NCI-H2107 (cell line): ENCODE measurements at places on chromosomes 7 and 10.

DNA sequence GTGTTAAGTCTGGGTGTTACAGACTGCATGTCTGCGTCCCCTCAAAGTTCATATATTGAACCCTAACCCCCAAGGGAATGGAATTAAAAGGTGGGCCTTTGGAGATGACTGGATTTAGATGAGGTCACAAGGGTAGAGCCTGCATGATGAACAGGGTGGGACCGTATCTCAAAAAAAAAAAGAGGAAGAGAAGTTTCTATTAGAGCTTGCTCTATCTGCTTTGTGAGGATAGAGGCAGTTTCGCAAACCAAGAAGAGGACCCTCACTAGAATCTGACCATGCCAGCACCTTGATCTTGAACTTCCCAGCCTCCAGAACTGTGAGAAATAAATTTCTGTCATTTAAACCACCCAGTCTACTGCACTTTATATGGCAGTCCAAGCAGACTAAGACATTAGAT lies 1.4 kb downstream of the KIN start:
- DNase-seq, result no peak

- DNase-seq, result no peak
Observed at GRCh38 chr10:58795560-58795959, 282.9 kb downstream of the BICC1 start.

- no peak for DNase-seq
Observed at GRCh38 chr10:128522551-128523308, 396.5 kb upstream of the MKI67 start.

- DNase-seq, result no peak
Observed at GRCh38 chr10:47181052-47181849, 118.7 kb upstream of the GDF10 start.

DNA sequence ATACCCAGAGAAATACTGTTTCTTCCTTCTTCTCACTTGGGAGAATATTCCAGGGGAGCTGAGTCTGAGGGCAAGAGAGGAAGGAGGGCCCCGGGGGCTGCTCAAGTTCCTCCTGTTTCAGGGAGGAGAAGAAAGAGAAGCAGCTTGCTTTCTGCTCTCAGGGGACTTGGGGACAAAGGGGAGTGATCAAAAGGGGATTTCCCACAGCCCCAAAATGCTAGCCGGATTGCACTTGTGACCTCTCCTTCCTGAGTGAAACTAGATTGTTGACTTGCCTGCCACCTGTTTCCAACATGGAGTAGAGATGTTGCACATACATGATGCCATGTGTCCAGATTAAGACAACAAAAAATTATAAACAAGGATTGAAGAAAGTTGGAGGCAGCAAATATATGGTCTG lies 28.7 kb upstream of the PDCD4 start:
- no peak for DNase-seq

DNA sequence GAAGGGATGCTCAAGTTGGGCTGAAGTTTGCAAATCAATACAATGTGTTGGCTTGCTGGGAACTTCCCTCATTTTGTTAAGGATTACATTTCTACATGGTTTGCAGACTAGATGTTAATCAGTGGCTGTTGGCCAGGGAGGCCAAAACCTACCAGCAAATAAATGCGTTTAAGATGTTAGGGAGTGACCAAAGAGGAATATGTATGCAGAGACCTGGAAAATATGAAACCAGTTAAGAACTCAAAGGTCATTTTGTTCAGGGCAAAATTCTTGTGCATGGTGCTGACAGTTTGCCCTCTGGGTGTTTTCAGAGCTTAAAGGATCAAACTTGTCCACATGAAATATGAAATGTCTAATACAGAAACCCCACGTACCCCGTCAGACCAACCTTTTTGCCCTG lies 30.3 kb downstream of the GATA3 start:
- no peak for DNase-seq

DNA sequence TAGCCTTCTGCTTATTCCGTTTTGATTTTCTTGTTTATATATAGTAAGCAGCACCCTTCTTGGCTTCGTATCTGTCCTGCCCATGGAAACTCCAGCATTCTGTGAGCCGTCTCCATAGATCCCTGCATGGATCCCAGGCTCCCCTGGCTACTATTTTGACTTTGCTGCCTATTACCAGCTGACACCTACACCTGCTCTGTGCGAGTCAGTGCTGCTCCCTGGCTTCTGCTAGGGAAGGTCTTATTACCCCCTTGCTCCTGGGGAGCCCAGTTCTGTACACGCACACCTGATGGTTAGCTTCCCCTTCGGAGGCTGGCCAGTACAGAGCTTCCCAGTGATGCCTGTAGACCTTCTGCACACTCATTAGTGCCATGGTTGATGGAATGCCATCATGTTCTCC lies 35.4 kb downstream of the NACAD start:
- no peak for DNase-seq

- DNase-seq, result no peak
Observed at GRCh38 chr10:3777981-3778691, 6.9 kb downstream of the KLF6 start.

- DNase-seq, result no peak
Observed at GRCh38 chr7:20788420-20788990, 1.8 kb upstream of the SP8 start.

DNA sequence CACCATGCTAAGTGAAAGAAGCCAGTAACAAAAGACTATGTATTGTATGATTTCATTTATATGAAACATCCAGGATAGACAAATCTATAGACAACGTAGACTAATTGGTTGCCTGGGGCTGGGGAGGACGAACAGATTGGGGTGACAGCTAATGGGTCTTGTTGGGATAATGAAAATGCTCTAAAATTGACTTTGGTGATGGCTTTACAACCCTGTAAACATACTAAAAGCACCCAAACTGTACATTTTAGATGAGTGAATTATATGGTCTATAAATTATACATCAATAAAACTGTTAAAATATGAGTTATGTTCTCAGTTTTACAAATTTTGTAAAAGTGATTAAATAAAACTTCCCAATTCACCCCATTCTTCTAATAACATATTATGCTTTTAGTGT lies 261.5 kb downstream of the ELMO1 start:
- no peak for DNase-seq

- DNase-seq, result no peak
Observed at GRCh38 chr10:74419491-74419951, 268.5 kb downstream of the ADK start.

DNA sequence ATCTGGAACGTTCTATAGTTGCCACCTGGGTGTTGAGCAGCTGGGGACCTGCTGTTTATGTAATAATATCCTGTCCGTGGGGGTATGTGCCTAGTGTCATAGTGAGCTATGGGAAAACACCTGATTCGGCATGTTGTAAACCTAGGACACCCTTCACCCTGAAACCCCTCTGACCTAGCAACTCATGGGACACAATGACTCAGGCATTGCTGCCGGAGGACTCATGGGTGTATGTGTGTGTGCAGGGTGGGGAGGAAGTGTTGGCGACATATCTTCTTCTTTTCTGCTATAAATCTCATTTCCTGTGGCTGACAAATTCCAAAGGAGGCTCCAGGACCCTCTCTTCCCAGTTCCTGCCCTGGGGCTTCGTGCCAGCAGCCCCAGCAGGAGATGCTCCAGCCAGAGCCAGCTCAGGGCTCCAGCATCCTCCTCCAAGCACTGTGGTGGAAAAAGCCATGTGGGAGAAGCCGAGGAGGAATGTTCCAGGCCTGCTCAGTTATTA lies 77.0 kb upstream of the PODXL start:
- no peak for DNase-seq

DNA sequence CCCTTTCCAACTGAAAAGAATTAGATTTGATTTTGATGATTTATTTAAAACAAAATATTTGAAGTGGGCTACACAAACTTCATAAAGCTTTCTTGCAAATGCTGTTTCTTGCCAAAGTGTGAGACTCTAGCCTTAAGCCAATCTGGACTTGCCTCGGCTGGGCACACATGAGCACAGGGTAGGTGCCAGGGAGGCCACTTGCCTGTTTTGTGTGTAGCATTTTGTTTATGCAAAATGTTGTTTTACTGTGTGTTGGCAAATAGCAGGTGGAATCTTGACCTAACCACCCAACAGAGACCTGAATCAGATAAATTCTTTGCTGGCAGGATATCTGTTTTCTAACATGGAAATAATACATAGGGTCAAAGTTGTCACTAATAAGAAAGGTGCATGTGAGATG lies 161.1 kb downstream of the BMPER start:
- no peak for DNase-seq

DNA sequence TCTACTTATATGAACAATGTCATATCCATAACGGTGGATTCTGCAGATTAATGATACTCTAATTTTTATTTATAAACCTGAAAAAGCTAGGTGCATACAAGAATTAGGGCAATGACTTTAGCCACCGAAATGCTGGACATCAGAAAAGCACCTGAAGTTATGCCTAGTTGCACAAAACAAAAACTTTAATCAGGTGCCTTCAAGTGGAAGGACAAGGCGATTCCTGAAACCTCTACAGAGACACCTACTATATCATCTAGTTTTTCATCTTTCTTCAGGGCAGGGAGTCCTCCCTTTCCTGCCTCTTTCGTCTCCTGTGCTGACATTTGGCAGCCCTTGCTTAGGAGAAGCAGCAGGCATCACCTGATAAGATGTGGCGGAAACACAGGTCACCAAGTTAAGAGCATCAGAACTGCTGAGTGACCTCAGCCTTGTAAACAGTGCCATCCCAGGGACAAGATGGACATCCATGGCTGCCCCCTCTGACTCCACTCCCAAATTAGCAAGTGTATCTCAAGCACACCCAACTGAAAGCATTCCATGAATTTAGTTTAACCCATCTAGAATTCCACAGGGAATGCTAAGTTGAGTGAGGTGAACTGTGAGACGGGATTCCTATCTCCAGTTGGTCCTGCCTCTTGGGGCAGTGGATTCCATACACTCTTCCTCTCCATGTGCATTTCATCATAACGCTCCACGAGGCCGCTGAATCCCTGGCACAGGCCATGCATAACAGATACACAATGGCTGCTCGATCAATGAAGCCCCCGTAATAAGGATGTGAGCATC lies 5.8 kb downstream of the ITPRIP start:
- DNase-seq, result no peak

- no peak for DNase-seq
Observed at GRCh38 chr7:120838281-120838682, 19.7 kb downstream of the TSPAN12 start.

DNA sequence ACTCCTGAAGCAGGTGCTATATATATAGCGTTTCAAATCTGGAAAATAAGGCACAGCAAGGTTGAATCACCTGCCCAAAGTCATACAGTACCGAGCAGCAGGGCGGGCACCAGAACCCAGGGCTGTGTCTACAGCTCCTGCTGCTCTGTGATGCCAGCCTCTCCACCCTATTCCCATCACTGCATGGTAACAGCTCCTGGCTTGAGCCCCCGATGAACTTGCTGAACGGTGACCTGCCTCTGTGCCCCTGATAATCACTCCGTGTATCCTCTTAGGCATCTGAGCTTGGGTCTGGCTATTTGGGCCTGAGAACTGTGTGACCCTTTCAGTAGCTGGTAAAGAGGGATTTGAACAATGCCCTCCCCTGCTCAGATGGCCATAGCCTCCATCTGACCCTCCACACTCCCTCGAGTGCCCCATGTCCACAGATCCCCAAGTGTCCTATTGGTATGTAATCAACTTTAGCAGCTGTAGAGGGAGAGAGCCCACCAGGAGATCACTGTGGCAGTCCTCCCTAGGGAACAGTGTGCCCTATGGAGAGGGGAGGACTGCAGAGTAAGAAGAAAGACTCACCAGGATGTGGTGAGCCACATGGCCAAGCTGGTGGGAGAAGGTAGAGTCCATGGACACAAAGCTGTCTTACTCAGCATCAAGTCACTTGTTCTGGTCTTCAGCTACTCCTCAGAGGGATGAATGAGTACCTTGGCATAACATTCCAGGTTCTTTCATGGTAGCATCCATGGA lies 1.1 kb upstream of the ARHGAP22 start:
- no peak for DNase-seq

DNA sequence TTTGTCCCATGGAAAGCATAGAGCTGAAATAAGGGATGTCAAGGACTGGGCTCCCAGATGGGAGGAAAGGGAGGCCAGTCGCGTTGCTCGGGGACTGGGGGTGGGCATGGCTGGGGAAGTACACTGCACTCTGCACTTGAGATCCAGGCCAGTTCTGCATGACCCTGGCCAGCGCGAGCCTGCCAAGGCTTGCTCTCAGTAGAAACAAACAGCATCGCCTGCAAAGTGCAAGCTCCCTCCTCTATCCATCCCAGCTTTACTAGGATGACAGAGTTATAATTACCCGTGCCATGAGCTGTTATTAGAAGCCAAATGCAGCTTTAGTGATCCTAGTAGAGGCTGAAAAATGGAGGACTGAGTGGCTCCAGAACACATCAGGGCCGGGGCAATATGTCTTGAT lies 43.9 kb upstream of the PDCD4 start:
- DNase-seq, result no peak

- DNase-seq, result no peak
Observed at GRCh38 chr7:151010307-151011096, 13.8 kb downstream of the ATG9B start.

DNA sequence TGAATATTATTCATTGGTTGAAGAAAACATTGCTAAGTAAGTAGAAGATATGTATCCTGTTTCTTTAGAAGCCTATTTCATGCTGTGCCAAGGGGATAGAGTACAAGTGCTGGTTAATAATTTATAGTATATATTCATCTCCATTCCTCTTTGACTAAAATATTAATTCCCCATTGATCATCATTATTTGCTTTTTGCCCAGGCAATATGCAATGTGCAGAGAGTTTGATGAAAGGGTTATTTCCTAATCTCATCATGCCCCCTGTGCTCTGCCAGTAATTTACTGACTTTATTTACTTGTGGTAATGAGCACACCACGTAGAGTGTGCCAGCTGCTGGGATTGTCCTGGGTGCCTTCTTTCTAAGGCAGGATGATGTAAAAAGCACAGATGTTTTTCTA lies 180.9 kb downstream of the REEP3 start:
- DNase-seq, result no peak

DNA sequence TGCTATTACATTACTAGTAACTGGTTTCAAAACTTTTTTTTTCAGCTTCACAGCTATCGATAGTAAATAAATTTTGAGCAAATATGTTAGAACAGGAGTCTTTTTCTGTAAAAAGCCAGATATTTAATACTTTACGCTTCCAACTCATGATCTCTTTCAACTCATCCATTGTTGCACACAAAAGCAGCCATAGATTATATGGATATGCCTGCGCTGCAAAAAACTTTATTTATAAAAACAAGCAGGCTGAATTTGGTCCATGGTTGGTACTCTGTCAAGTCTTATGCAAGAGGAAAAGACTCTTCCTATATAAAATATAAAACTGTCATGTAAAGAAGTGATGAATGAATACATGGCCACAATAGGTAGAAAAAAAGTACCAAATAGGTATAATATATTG lies 31.1 kb downstream of the WASL start:
- no peak for DNase-seq

- DNase-seq, result no peak
Observed at GRCh38 chr7:34869057-34869456, 168.2 kb downstream of the DPY19L1 start.

- DNase-seq, result no peak
Observed at GRCh38 chr7:82167558-82168314, 275.8 kb downstream of the CACNA2D1 start.

DNA sequence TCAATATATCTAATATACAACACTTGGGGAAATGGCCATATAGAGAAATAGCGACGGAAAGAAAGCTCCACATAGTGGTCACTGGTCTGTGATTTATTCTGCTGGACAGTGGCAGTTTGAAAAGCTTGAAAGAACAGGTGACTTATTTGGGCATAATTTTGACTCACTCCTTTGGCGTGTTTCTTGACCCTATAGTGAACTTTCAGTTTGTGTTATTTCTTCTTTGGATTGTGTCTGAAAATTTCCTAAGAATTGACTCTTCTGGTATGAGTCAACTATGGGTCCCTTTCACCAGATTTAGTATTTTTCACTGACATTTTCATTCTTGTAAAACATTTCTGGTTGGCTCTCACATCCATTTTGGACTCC lies 25.8 kb upstream of the IMMP2L start:
- no peak for DNase-seq
